HEK293T (cell line): ENCODE measurements at places on chromosomes 6 and 20.

- no peak for DNase-seq
These were observed 519.9 kb downstream of the MAFB start for GRCh38 chr20:40168981-40169620.

DNA sequence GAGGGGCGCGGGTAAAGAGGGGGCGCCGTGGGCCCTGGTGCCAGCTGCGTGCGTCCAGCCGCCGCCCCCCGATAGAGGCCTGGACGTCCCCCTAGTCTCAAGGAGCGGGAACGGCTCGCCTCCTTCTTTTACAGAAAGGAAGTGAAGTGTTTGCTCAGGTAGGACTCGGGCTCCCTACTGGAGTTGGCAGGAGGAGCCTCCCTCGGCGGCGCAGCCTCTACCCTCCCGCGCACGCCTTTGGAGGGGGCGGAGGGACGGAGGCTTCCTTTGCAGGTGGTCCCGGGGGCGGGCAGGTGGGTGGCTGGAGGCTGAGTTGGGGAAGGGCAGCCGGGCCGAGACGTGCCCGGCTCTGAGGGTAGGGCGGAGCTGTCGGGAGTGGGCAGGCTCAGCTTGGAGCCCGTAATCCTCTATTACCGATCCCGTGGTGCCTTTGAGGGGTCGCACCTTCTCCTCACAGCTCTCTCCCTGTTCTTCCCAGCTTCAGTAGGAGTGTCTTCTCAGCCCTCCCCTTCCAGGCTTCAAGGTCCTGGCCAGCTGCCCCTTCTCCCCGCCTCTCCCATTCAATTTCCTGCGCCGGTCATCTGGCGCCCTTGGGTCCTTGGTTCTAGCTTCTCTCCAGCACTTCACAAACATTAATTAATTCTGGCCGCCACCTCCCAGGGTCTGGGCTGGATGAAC, 728 bp downstream of the ITPR3 start:
- DNase-seq = no peak

GRCh38 chr6:38187325-38187724, 367.8 kb downstream of the ZFAND3 start:
- no peak for DNase-seq

DNA sequence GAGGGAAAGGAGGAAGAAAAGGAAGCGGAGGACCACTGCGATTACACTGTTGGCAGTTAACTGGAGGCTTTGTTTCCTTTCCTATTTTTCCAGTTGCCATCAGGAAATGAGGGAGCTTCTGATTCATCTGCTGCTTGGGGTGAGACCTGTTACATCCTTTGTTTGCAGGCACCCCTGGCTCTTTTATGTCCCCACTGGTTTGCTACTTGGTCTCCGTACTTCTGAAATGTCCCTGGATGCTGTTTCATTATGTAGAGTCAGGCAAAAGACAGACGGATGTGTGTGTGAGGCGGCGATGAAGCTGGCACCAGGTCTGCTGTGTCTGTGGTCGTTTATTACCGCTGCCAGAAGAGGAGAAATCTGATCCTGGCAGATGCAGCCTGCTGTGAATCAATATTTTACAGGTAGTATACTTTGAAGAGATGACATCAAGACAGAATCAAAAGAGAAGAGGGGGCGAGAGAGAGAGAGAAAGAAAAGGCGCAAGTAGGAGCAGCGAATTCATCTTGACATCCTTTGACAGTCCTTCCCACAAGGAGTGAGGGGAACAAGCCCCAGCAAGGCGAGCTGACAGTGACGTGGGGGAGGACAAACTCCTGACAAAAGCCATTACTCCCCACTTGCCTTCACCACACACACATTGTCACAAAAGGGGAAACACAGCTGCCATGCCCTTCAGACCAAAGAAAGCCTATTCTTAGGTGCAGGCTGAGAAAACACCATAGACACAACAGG, 145.9 kb upstream of the FBXL4 start:
- no peak for DNase-seq

DNA sequence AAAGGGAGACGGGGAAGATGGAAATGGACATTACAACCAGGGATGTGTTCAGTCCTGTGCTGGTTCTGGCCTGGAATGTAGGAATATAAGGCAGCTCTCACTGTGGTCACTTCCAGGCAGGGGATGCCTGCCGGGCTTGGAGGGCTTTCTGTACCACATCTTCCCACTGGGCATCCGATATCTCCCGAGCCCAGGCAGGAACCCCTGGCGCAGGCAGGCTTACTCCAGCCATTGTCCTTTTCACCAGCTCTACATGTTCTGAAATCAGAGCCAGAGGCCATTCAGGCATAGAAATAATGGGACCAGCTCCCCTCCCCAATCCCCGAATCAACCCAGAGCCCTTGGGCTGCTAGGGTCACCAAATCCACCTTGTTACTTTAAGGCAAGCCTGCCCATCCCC, 1.4 kb downstream of the MEA1 start:
- no peak for DNase-seq

GRCh38 chr20:38748861-38749149, 545 bp downstream of the ACTR5 start:
- DNase-seq = no peak

DNA sequence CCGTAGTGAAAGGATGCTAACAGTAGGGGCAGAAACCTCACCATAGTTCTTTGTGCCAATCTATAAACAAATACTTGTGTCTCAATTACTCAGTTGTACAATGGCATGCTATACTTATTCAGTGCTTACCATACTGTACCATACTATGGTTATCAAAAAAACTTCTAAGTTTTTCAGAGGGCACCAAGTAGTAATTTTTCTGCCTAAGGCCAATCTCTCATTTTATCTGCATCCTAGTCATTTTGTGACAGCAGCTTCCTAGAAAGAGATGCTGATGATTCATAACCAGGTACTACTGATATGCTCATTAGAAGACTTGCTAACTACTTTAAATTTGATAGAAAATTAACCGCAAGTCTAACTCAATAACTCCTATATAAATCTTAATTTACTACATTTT, 42.9 kb downstream of the TMEM244 start:
- no peak for DNase-seq
